ENCODE measurements at places on chromosomes 3 and 15. TPM values are rescaled to one million over a fixed set of nuclear protein-coding genes. Genes with fewer than 3 reads are reported as not detected.

Gene SLC35G2
- 21.9 TPM for total RNA-seq

Gene THAP10
- 4.1 TPM for total RNA-seq

Gene GOLGA8T
- total RNA-seq, result 1.6 TPM

Gene SLC51B
- 13.6 TPM for total RNA-seq

Gene NDUFB5
- 48.9 TPM for total RNA-seq

Gene CCDC39
- total RNA-seq, result not detected

Gene SKOR1
- total RNA-seq, result not detected

Gene MRAS
- 8.2 TPM for total RNA-seq

Gene DAZL
- total RNA-seq, result not detected

Gene ROPN1
- not detected for total RNA-seq

Gene PROK2
- not detected for total RNA-seq

Gene GABRR3
- total RNA-seq, result not detected

Gene ZNF662
- total RNA-seq, result not detected

Measured in A549 treated with AZD2906 at 1 μM for 4 hours (cell line).